Effector memory CD8-positive, alpha-beta T cell (primary cell): ENCODE measurements at places on chromosomes 6 and 20.

GRCh38 chr6:12173181-12173580 lies 117.0 kb upstream of the EDN1 start:
- no peaks in the 10 kb centered on the region for H3K36me3 ChIP-seq
- H3K4me3 ChIP-seq: no peak overlapping the region
- H3K27me3 ChIP-seq: no peaks in the 10 kb centered on the region
- no peak overlapping the region for H3K27ac ChIP-seq
- no peaks in the 10 kb centered on the region for H3K4me1 ChIP-seq

DNA sequence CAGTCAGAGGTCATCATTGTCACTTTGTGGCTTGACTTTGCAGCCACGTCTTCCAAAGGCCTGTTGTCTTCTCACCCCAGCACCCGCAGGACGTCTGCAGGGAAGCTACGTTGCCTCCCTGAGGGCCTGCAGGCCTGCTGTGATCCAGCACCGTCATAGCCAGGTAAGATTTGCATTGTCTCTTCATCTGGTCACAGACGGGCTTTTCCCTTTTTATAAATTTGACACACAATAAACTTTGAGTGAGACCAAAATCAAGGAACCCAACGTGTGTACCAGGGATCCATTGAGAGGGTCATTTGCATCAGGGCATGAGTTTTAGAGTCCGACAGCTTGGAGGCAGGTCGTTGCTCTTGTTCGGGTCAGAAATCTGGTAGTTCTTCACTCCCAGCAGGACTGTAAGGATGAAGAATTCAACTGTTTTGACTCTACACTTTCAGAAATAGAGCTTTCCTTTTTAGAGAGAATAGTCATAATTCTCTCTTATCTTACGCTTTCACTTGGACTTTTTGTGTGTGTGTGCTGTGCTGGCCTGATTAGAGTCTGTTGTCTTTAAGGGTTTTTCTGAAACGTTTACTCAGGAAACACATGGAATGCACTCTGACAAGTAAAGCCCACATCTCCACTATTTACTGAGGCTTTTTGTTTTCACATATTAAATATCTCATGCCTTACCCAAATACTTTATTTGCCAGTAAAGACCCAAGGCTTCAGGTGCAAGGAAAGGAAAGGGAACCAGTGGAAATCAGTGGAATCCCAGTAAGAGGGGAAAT lies 177.2 kb upstream of the TAB2 start:
- H3K27me3 ChIP-seq: no peaks in the 10 kb centered on the region
- peaks cover 3% of the 10 kb centered on the region for H3K36me3 ChIP-seq
- H3K27ac ChIP-seq: peak overlapping the region; percentile 96
- peak; percentile 38 for DNase-seq
- H3K4me1 ChIP-seq: peaks cover 24% of the 10 kb centered on the region

- no peaks in the 10 kb centered on the region for H3K36me3 ChIP-seq
- peaks cover 2% of the 10 kb centered on the region for H3K4me1 ChIP-seq
- H3K27me3 ChIP-seq: peaks cover 24% of the 10 kb centered on the region
- DNase-seq: no peak
- no peak overlapping the region for H3K4me3 ChIP-seq
Measured at GRCh38 chr6:167285077-167285770, 5.9 kb upstream of the UNC93A start.

DNA sequence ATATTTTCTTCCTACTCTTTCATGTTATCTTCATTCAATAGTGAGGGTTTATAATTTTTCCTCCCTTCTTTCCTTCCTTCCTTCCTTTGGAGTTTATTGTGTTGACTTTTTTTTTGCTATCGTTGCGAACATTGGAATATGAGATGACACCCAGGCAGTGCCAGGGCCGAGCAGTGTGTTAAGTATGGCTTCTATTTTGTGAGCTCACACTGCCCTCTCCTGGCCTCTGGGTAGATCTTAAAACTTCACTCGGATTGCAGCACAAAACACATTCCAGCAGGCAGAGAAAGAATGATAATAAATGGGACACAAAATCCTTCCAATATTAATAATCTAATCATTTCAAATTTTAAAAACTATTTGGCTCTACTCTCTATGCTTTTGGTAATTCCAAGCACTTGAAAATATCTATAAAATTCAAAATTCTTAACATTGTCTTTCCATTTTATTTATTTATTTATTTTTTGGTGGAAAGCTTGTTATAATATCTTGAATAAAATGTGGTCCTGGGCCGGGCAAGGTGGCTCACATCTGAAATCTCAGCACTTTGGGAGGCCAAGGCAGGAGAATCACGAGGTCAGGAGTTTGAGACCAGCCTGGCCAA lies 147.4 kb upstream of the OLIG3 start:
- peak; percentile 61 for DNase-seq
- H3K4me3 ChIP-seq: no peak overlapping the region
- H3K36me3 ChIP-seq: no peaks in the 10 kb centered on the region
- H3K4me1 ChIP-seq: peaks cover 9% of the 10 kb centered on the region
- no peak overlapping the region for H3K27ac ChIP-seq

DNA sequence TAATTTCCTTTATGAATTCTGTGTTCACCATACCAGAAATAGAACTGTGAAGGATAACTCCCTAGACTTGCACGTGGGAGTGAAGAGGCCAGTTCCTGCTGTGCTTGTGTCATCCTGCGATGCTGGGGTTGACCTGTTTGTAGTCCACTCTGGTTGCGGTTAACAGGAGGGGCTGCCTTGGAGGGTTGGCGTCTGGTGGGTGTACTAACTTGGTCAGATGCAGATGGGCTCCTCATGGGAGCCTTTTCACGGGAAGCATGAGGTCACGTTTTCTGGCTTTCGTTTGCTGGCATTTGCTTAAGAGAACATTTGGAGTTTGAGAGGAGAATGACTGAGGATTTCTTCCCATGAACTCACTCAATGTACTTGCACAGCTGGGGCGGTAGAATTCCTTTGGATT lies 41.2 kb downstream of the IGF2R start:
- no peak overlapping the region for H3K27ac ChIP-seq
- H3K4me3 ChIP-seq: no peak overlapping the region
- peaks cover 31% of the 10 kb centered on the region for H3K4me1 ChIP-seq
- no peaks in the 10 kb centered on the region for H3K27me3 ChIP-seq
